ENCODE measurements at places on chromosomes 16 and 17.
A peak's percentile ranks its signal among the peaks of the same experiment; 100 is the strongest.

DNA sequence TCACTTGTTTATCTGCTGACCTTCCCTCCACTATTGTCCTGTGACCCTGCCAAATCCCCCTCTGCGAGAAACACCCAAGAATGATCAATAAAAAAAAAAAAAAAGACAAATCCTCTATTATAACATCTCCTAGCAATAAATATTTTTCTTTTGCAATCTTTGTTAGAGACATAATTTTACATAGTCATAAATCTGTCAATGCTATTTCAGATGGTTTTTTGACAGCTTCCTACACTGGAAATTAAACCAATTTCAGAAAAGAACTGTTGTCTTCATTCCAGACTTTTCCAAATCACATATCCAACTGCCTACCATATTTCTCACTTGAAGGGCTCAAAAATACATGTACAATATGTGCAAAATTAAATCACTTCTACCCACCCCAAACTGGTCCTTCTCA, 3.7 kb downstream of the METTL16 start:
- DNase-seq, result no peak

GRCh38 chr17:49747632-49748031, 16.3 kb downstream of the FAM117A start:
- DNase-seq, result no peak

DNA sequence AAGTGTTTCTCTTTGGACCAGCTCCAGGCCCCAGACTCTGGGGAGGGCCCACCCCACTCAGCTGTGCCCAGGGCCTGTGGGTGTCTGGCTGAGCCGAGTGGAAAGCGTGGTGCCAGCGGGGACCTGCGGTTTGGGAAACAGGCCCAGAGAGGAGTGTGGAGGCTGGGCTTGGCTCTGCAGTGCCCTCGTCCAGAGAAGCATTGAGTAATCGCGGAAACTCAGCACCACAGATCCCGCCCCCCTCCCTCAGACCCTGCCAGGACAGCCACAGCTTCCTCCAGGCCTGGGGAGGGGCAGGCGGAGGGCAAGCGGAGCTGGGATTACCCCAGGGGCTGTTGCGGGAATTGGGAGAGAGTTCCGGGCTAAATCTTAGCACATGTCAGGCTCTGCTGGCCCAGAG, 14.6 kb upstream of the PITPNA start:
- peak; percentile 97 for DNase-seq

DNA sequence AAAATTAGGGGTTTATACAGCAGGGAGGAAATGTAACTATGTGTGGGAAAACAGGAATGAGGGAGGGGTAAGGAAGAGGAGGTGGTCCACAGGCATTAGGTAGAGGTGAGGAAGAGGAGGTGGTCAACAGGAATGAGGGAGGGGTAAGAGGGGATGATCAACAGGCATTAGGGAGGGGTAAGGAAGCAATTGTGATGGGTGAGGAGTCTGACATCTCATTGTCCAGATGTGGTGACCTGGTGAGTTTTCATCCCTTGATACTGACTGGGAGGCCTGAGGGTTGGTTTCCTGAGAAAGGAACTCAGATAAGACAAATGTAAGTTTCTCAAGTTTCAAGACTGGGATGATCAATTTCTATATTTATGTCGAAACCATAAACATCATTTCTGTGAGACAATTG, 206.2 kb upstream of the C16orf82 start:
- no peak for DNase-seq

DNA sequence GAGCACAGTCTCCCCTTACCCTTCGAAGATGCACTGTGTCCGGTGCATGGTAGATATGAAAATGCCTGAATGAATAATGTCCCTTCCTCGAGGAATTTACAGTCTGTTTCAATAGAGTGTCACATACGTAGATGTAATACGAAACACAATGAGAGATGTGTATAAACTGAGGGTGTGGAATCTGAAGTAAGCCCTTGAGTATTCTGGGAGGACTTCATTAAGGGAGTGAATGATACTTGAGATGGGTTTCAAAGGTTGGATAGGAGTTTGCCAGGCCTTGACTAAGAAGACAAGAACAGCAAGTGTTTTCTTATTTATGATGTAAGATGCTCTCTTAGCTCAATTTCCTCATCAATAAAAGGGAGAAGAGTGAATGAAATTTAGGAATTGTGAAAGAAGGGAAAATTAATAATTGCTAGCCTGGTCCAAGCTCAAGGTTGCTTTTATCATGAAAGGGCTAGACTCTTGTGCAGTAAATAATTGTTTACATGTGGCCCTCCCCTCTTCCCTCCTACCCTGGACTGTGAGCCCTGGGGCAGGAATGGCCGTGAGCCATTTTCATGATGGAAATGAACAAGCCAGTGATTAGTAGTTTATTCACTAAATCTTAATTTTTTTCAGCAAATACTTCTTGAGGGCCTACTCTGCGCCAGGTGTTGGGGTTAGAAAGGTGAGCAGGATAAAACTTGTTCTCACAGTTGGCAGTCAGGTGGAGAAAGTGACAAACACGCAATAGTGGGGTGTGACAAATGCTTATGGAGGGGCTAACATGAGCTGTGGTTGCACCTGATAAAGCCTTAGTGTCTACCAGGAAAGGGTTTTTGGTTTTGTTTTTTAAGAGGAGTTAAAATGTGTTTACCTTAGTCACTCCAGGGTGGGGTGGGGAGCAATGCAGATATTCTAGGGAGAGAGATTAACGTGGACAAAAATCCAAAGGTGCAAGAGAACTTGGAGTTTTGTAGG, 1.6 kb downstream of the KIF22 start:
- no peak for DNase-seq

GRCh38 chr17:50114849-50115357, 15.1 kb downstream of the SAMD14 start:
- DNase-seq, result peak; percentile 75

GRCh38 chr17:45686250-45686649, 97.9 kb upstream of the CRHR1 start:
- no peak for DNase-seq

DNA sequence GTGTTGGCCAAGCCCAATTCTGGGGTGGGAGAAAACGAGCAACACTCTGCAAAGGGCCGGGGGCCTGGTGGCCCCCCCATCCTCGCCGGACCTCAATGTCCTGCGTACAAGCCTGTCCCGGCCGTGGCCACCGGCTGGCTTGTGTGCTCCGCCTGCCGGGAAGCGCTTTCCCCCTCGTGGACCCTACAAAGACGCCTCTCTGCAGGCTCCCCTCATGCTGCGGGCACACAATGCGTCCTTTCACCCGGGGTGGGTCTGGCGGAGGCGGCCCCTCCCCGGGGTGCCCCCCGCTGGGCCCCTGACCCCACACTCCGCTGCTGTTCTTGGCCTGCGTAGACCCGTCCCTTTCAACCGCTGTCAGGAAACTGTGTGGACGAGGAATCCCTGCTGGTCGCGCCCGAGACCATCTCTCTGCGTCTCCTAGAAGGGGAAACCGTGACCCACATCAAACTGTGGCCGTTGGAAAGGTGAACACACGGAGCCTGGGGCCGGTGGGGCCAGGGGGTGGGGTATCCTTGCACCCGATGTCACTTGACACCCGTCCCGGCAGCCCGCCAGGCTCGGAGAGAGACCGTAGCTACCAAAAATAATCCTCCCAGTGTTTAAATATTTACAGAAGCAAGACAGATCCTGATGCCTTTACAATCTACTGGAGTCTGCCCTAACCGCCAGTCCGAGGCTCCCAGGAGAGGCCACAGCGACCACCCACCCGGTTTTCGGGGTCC, 43.6 kb downstream of the TBC1D16 start:
- DNase-seq, result peak; percentile 34

DNA sequence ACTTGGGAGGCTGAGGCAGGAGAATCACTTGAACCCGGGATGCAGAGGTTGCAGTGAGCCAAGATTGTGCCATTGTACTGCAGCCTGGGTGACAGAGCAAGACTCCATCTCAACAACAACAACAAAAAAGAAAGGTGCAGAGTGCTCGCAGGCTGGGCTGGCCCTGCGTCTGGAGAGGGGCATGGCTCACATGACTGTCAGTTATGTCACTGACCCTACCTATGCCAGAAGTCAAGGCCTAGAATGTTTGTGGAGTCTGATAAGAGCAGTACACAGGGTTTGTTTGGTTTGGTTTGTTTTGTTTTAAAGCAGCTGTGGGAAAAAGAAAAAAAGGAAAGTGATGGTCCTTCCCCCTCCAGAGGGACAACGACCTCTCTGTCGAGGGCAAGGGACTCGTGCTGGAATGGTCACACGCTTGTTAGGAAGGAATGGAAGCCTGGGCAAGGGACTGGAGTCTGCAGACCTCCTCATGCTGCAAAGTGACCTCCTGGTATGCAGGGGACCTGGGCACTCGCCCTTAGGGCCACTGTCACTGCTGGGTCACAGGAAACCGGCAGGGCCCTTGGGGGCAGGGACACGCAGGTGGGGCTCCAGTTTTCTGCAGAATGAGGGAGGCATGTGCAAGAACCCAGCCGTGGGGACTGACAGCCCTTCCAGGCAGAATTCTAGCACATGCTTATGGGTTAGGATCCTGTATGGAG, 10.1 kb upstream of the OSGIN1 start:
- no peak for DNase-seq

DNA sequence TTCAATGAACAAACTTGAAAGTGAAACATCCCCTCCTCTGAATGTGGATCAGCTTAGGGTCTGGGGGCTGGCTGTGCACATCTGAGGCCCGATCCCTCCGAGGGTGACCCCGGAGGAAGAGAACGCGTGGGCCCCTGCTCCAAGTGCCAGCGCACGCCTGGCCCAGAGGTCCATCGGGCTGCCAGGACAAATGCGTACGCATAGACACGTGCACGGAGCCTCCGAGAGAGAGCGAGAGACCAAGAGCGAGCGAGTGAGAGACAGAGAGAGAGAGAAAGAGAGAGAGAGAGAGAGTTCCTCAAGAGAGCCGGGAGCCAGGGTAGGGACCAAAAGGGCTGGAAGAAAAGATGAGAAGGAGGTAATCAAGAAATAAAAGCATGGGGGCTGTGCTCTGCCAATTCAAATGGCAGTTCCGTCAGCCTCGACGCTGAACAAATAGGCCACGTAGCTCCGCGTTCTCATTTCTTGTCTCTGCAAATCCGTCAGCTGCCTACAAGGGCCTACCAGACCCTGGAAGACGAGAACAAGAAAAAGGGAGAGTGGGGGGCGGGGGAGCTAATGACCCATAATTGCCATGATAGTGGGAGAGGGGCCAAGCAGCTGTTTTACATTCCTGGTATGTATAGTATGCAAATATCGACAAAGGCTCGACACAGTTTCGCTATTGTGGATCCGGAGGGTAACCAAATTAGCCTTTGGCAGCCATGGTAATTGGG, 435.3 kb upstream of the ZFHX3 start:
- DNase-seq, result no peak

DNA sequence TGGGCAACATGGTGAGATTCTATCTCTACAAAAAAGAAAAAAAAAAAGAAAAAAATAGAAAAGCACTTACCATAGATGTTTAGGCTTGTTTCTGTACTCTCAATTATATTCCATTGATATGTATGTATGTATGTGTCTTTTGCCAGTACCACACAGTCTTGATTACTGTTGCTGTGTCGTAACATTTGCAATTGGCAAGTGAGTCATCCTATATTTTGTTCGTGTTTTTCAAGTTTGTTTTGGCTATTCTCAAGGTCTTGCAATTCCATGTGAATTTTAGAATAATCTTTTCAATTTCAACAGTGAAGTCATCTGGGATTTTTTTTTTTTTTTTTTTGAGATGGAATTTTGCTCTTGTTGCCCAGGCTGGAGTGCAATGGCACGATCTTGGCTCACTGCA, 19.3 kb downstream of the SPECC1 start:
- DNase-seq, result peak; percentile 41

DNA sequence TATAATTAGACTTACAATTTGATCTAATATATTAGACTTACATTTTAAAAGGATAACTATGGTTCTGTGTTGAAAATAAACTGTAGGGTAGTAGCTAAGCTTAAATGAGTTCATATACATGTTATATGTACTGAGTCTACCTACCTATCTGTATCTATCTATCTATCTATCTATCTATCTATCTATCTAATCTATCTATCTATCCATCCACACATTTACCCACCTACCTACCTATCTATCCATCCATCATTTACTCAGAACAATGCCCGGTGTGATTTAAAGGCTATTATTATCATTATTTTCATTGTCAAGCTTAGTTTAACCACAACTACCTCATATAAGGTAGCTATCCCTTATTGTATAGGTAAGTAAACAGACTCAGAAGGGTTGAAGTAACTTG, 7.0 kb downstream of the KRT10 start:
- DNase-seq, result no peak

GRCh38 chr16:66159987-66160386, 206.5 kb upstream of the CDH5 start:
- no peak for DNase-seq

- DNase-seq, result no peak
Observed at GRCh38 chr17:326010-326621, 26.5 kb downstream of the RPH3AL start.

DNA sequence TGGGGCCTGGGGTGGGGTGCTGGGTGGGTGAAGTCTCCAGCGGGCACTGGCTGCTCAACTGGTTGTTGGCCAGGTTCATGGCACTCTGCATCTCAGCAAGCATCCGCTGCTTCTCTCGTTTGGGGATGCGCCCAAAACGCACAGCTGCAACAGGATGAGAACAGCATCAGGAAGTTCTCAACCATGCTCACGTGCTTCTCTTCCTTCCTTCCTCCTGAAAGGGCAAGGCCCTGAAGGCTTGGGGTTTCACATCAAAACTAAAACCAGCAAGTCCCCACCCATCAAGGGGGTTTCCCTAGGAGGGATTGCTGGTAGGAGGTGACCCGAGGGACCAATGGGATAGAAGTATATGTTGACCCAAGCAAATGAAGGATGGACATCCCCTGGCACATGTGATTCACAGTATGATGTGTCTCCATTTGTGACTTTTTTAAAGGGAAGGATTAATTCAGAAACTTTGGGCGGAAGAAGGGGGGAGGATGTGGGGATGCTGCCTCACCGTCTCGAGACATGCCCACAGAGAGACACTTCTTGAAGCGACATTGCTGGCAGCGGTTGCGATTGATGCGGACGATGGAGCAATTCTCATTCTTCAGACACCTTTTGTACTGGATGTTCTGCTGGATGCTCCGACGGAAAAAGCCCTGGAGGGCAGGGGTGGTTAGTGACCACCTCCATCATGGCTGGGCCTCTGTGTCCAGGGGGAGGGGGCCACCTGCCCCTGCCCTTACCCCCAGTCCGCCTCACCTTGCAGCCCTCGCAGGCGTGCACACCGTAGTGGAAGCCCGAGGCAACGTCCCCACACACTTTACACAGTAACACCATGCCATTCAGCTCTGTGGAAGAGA, 4.2 kb downstream of the NR1D1 start:
- DNase-seq, result no peak

GRCh38 chr17:50218771-50219315, 17.4 kb upstream of the COL1A1 start:
- peak; percentile 89 for DNase-seq

GRCh38 chr16:23941963-23942564, 106.3 kb downstream of the PRKCB start:
- no peak for DNase-seq

All from adipocyte (in vitro differentiated cells).